Stimulated activated CD8-positive, alpha-beta memory T cell treated with anti-CD3 and anti-CD28 coated beads, Interleukin-4, amount 100 ng/mL, for 1 hour (primary cell): ENCODE measurements at places on chromosomes 11 and 22.

- no peak for DNase-seq
These were observed 82.4 kb downstream of the FANCF start for GRCh38 chr11:22543261-22543660.

DNA sequence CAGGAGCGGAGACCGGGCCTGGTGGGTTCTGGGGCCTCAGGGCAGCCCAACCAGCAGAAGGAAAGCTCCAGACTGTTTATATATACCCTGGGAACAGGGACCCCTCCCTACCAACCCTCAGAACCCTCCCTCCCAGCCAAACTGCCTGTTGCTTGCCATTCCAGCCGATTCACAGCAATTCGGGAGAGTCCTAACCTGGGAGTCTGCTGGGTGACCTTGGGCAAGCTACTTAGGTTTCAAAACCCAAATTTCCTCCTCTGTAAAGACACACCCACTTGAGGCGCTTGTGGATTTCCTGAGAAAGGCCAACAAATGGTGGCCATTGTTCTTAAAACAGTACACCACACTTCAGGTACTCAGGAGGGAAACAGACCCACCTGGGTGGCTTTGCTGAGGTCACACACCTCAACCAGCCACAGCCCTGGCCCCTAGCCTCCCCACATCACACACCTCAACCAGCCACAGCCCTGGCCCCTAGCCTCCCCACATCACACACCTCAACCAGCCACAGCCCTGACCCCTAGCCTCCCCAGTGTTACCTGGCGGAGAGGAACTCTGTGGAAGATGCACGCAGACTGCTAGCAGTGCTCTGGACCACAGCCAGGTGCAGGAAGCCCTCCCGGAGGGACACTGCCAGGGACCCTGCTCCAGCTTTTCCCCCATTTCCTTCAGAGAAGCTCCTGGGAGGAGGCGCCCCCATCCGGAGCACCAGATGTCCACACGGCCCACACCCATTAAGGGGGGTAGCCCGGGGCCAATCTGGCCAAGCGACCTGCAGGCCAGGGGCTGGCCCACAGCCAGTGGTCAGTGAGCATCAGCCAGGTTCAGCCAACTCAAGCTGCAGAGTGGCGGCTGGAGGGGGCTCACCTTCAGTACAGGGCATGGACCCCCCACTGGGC is 6.2 kb downstream of the SHISA8 start:
- no peak for DNase-seq

DNA sequence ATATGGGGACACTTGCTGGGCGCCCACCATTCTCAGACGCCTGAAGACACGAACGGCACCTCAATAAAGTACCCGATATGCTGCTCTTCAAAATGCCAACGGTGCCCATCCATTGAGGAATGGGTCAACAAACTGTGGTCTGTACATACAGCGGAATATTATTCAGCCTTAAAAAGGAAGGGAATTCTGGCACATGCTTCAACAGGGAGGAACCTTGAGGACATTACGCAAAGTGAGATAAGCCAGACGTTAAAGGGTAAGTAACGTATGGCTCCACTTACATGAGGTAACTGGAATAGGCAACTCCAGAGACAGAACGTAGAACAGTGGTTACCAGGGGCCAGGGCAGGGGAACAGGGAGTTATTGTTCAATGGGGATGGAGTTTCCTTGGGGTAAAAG is 28.0 kb downstream of the PRDM10 start:
- DNase-seq: no peak

- DNase-seq: no peak
These were observed 40.8 kb upstream of the MYO18B start for GRCh38 chr22:25701056-25701780.

GRCh38 chr11:125182573-125182972 is 18.0 kb downstream of the PKNOX2 start:
- no peak for DNase-seq

- no peak for DNase-seq
These were observed 441.2 kb downstream of the LRRC4C start for GRCh38 chr11:41018224-41018623.

DNA sequence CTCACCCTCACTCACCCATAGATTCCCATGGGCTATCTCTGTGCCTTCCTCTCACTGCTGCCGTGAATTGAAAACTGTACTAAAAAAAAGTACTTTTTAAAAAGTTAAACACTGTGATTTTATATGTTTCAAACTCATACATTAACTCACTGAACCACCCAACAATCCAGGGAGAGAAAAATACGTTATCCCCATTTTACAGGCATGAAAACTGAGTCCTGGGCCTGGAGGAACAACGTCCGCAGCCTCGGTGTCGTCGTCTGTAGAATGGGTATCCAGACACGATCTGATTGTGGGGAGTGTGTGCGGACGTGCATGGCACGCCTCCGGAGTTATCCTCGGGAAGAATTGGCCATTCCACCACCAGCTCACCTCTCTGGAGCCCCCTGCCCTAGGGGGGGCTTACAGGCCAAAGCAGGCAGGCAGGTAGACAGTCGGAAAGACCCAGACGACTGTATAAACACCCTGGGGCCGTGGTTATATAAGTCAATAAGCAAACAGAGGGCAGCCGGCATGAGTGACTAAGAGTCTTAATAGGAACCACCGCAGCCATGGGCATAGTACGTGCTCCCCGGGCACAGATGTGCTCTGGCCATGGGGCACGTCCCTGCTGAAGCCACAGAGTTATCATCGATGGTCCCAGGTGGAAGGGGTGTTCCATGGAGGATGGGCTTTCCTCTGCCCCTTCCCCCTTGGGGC is 7.1 kb upstream of the PDGFB start:
- DNase-seq: no peak
